ENCODE measurements at places on chromosomes 6 and 20.

DNA sequence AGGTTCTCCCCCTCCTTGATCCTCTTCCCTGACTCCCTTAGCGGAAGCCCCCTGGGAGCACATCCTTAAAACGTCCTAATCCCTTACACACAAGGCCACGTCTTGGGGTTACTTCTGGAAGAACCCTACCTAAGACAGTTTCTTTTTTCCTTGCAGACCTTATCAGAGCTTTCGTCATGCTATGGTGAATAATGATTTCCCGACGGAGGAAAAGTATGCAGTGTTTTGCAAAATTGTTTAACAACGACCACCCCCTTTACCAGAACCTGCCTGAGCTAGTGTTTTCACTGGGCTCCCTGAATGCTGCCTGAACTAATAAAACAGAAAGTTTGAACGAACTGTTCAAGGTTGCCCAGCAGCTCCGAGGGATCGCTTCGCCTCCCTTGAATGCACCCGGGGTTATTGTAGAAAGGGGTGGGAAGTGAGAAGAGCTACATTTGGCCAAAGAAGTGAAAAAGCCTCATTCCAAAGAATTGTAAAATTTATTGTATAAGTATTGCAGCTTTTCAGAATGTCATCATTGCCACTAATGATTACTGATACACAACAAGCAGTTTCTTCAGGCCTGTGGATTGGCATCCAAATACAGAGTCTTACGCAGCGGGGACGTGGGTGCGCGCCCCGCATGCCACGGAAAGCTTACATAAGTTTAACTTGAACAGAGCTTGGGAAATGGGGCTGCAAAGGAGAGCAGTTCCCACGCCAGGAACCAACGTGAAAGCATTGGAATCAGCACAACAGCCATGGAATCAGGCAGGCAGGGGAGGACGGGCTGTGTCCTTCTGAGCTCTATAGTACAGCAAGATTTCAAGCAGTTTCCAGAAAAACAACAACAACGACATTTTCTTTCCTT, 27.9 kb upstream of the ZBP1 start:
- DNase-seq = no peak

DNA sequence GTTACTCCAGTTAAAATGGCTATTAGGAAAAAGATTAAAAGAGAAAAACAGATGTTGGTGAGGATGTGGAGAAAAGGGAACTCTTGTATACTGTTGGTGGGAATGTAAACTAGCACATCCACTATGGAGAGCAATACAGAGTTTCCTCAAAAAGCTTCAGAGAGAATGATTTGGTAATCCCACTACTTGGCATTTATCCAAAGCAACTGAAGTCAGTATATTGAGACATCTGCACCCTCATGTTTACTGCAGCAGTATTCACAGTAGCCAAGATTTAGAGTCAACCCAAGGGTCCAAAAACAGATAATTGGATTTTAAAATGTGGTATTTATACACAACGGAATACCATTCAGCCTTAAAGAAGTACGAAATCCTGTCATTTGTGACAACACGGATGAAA, 469.5 kb downstream of the QKI start:
- DNase-seq = no peak

DNA sequence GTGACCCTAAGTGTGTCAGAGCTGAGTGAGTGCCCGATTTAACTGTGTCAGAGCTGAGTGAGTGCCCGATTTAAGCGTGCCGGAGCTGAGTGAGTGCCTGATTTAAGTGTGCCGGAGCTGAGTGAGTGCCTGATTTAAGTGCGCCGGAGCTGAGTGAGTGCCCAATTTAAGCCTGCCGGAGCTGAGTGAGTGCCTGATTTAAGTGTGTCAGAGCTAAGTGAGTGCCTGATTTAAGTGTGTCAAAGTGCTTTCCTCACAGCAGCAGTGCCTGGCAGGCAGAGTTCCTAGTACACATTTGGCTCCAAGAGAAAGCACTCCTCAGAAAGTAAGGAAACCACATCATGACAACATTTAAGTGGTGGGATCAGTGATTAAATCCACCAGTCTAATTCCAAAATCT, 13.2 kb downstream of the SERAC1 start:
- no peak for DNase-seq

DNA sequence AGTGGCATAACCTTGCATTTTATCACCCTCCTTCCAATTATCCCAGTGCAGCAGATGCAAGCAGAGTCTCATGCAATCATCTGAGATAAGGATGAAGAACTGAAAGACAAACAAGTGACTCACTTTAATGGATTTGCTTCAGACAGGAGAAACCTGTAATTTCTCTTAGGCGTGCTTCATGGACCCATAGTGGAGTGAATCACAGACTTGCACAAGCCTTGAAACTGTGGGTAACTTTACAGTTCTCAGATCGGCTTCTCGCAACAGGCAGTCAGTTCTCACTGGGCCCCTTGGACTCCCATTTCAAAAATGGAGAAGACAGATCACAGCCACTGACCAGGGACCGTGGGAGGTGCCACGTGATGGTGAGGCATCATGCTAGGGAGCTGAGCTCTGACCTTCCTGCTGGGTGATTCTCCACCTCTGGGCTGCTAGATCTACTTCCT, at the start of gene ADGRF4:
Gene ADGRF4 (plus strand): TSS at position 239 of the 446 bp plus-strand sequence. CDS start 8,666 bp downstream, outside the sequence.
- no peak for DNase-seq

DNA sequence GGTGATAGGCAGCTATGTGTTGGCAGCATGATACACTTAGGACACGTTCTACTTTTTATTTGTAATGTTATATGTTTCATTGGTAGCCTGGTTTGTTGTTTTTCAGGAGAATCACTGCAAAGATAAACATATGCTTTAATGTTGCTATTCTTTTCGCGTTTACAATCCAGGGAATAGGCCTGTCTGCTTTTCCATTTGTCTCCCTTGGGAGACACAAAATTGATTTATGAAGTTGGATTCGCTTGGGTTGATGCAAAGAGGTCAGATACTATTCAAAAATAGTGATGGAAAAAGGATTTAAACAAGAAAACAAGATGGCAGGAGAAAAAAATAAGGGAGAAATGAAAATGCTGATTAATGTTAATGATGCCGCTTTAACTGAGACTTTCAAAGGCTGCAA, 179.5 kb upstream of the SOX4 start:
- no peak for DNase-seq

Measured in NCI-H1694 treated with DMSO at 0.1 percent for 48 hours (cell line).